CD4-positive, alpha-beta T cell treated with Interferon gamma for 1 hour (primary cell): ENCODE measurements at places on chromosomes 7 and 10.

DNA sequence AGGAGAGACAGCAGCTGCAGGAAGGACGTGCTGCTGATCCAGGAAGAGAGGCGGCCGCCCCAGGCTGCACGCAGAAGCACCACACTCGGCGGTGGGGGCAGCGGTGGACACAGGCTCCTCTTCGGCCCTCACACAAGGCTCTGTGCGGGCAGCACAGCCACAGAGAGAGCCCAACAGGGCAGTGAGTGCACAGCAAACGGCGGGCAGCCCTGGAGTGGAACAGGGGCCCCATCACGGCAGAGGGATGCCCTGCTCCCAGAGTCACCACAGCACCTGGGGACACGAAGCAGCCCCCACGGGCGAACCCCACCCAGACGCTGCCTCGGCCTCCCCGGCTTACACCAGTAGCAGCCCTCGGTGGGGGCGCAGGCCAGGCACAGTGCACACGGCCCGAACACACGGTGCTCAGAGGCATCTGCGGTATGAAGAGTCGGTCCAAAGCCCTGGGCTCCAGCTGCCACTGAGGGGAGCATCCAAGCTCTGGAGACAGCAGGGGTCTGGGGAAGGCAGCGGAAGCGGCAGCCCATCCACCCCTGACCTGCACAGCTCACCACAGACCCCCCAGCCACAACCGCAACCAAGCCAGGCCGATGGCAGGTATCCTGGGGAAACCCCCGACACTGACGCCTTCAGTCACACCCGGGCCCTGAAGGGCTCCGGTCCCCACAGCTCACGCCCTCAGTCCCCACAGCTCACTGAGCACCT lies 16.8 kb downstream of the NUDT1 start:
- peak; percentile 55 for DNase-seq

DNA sequence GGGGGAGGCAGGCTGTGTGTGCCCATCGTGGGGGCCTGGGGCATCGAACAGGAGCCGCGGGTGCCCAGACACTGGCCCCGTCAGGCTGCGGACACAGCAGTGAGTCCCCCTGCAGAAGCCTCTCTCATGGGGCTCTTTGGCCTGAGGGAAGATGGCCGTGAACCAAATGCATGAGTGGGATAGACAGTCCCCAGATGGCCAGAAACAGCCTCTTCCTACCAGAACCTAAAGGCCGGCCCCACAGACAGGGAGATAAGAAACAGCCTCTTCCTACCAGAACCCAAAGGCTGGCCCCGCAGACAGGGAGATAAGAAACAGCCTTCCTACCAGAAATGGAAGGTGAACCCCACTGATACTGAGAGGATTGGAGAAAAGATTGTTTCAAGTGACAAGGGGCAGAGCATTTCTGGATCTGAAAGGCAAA lies 16.6 kb downstream of the IDI2 start:
- DNase-seq: no peak

DNA sequence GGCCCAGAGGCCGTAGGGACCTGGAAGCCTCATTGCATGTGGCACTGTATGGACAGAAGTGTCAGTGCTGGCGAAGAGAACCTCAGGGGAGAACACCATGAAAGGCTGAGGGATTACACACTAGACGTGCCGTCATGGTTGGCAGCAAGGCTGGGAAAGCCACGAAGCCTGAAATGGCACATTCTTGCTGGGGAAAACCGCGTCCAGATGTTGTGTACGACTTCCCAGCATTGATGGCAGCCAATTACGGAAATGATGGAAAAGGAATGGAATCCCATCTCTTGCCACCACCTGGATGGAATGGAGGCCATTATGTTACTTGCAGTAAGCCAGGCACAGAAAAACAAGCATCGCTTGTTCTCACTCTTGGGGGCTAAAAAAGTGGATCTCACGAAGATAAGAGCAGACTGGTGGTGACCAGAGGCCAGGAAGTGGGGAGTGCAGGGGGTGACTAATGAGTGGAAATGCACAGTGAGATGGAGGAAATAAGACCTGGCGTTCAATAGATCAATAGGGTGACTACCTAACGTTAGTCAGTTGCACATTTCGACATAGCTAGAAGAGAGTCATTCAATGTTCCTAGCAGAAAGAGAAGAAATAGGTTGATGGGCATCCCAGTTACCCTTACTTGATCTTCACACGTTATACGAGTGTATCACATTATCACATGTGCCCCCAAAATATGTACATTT lies 14.6 kb upstream of the PWWP2B start:
- no peak for DNase-seq

DNA sequence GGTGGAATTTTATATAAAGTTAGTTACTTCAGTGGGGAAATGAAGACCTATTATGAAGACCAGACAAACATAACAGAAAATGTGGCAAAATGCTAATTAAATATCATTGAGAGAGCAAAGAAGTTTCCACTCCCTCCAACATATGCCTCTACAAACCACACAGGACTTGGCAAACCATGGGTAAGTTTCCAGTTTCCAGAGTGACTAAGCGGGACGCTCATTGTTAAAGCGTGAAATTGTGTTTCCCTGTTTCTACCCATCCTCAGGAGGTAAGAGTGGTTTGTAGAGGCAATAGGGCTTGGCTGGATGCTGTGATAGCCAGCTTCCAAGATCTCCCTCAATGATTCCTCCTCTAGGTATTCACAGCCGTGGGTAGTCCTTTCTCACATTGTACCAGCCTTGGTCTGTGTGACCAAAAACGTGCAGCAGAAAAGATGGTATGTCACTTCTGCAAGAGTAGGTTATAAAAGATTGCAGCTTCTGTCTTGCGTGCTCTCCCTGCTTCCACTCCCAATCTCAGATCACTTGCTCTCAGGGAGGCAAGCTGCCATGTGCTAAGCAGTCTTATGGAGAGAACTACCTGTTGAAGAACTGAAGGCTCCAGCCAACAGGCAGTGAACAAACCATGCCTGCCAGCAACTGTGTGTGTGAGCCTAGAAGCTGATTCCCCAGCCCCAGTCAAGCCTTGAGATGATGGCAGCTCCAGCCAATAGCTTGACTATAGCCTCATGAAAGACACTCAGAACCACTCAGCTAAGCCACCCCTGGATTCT lies 35.7 kb downstream of the CBX3 start:
- DNase-seq: no peak

DNA sequence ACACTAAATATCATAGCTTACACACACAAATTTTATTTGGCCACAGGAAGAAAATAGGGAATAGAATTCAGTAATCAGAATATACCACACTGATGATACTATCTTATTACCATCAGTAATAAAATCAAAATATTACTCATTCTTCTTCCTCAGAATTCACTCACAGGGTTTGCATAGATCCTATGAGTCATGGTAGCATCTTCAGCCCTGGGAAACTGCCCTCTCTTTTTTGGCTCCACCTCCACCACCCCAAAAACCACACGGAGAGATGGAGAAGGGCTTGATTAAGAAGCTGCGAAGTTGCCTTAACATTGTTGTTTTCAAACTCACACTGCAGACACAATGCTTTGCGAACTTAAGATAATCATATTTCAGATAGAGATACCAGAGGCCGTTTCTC lies 154.1 kb upstream of the AHR start:
- peak; percentile 57 for DNase-seq

DNA sequence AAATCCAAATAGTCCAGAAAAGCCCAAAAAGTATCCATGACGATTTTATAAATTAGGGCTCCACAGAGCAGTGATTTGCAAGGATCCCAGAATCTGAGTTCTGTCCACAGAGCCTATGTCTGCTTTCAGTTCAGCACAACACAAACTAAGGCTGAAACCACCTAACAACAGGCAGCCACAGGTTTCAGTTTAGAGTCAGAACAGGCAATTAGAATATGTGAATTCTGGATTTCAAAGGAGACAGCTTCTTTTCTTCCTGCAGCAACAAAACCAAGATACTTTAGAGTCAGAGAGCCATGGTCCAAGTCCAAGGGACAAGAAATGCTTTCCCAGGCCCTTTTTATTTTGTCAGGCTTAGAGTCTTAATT lies 23.6 kb downstream of the IFIT3 start:
- no peak for DNase-seq

GRCh38 chr7:155466142-155466813 lies 8.3 kb downstream of the EN2 start:
- DNase-seq: no peak
